ENCODE measurements at places on chromosomes 3 and 15.
A peak's percentile ranks its signal among the peaks of the same experiment; 100 is the strongest.

DNA sequence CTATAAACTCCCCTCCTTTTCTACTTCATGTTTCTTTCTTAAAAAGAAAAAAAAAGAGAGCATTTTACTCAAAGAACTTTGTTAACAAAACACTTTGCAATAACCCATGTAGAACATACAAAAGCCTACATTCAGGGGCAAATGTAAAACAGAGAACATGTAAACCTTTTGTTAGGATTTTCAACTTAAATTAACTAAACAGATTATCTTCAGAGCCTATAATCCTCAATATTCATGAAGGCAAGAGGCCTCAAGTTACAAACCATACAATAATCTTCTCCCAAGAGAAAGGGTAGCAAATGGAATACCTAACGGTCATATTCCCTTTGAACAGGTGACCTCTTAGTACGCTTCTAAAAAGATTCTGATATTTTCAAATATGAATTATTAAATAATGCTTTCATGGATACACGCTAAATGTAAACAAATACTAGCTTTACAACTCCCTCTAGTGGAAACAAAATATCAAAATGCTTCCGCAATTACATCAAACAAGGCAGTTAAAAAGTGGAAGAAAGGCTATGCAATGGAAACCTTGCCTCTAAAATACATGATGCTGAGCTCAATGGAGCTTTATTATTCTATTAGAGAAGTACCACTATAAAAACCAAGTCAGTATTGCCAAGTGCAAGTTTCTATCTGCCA, 9.9 kb downstream of the CEP152 start:
- no peak for DNase-seq

- no peak for DNase-seq
These were observed 27.9 kb downstream of the LNP1 start for GRCh38 chr3:100429187-100429716.

DNA sequence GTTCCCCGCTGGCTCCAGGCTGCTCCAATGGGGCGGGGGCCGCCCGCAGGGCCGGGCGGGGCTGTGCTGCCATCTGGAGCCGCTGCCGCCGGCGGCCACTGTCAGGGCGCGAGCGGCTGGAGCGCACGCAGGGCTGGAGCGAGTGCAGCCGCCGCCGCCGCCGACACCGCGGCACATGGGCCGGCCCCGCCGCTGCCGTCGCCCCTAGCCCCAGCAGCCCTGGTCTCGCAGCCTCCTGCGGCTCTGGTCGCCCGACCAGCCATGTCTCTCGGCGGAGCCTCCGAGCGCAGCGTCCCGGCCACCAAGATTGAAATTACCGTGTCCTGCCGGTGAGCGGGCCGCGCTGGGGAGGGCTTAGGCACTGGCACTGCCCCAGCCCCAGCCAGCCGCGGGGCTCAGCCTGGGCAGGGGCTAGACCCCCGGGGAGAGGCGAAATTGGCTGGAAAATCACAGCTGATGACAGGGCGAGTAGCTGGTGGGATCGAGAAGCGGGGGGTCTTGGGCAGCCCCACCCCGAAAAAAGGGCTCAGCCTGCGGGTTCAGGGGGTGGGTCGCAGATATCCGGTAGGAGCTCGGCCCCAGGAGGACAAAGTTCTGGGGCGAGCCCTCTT, at the start of gene CPNE9:
Gene CPNE9 (plus strand): TSS at position 98 of the 611 bp plus-strand sequence. CDS start 164 bp downstream, at position 262.
- peak; percentile 16 for DNase-seq

DNA sequence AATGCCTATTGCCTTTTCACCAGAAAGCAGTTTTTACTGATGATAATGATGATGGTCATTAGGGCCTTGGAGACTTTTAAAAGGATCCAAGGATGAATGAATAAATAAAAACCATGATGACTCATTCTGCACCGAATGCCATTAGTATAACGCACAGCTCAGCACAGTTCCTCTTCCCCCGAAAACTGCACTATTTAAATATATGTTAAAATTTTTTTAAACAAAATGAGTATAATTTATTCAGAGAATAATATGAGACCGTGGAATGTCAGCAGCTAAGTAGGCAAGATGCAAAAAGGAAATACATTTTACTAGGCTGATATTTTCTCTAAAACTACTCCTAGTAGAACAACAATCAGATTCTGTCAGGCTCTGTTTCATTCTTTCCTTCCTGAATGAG, 83.4 kb upstream of the NANOGP8 start:
- no peak for DNase-seq

GRCh38 chr15:94877833-94878232, 646.5 kb downstream of the MCTP2 start:
- DNase-seq: no peak

DNA sequence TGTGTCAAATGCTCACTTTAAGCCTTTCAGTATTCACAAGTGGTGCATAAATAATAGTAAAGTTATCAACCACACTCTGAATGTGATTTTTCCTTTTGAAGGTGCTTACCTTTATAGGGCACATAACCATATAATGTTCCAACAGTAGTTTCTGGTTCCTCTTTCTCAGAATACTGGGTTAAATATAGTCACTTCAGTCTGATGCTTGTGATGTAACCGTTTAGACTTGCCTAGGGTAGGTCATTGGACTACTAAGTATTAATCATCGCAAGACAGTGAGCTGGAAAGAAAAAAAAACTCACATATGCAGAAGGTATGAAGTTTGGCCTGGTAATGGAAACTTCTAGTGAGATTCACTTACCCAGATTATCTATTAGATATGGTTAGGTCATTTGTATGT, 1.9 kb downstream of the KBTBD8 start:
- DNase-seq: no peak

DNA sequence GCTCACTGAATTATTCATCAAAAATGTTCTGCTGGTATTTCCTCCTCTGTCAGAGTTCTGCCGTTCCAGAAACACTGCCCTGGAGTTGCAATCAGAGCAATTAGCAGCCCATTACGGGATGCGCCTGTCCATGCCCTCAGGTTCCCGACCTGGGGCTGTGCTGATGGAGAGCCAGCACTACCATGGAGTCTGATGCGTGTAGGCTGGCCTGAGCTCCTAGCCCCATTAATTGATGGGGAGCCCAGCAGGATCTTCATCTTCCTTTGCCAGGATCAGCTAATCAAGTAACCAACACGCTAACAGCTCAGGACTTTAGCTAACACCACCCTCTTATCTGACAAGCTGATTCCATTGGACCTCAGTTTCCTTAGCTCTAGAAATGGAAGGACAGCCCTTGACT, 164.2 kb downstream of the ABHD5 start:
- no peak for DNase-seq
